ENCODE measurements at places on chromosomes 4 and X. TPM values are rescaled to one million over a fixed set of nuclear protein-coding genes. Genes with fewer than 3 reads are reported as not detected.

The PAGE2 gene
- polyA plus RNA-seq: not detected

The CDX4 gene
- polyA plus RNA-seq: not detected

The UGT2B15 gene
- not detected for polyA plus RNA-seq

The KIAA0232 gene
- 55.9 TPM for polyA plus RNA-seq

The HSFX4 gene
- not detected for polyA plus RNA-seq

The CRLF2 gene
- polyA plus RNA-seq: not detected

The EIF2S3 gene
- polyA plus RNA-seq: 93.9 TPM

The HTRA3 gene
- polyA plus RNA-seq: not detected

The EFHC2 gene
- polyA plus RNA-seq: 0.22 TPM

The SUPT20HL2 gene
- not detected for polyA plus RNA-seq

The ZNF157 gene
- polyA plus RNA-seq: 3.5 TPM

The SERTM2 gene
- not detected for polyA plus RNA-seq

The SMR3B gene
- not detected for polyA plus RNA-seq

The SYTL5 gene
- polyA plus RNA-seq: 1.0 TPM

The PCDH7 gene
- 12.6 TPM for polyA plus RNA-seq

The IL2RG gene
- not detected for polyA plus RNA-seq

The CXCL1 gene
- polyA plus RNA-seq: not detected

The RNF113A gene
- polyA plus RNA-seq: 27.2 TPM

The TMEM156 gene
- polyA plus RNA-seq: not detected

The SMIM10L2A gene
- 4.7 TPM for polyA plus RNA-seq

The C1QTNF7 gene
- not detected for polyA plus RNA-seq

The PAGE2B gene
- not detected for polyA plus RNA-seq

The MAGEB3 gene
- not detected for polyA plus RNA-seq

The GPRASP2 gene
- polyA plus RNA-seq: 96.4 TPM

The BBS12 gene
- 3.7 TPM for polyA plus RNA-seq

The HELT gene
- polyA plus RNA-seq: not detected

The GABRB1 gene
- polyA plus RNA-seq: 3.3 TPM

The ARHGAP6 gene
- polyA plus RNA-seq: 0.40 TPM

The SCRG1 gene
- polyA plus RNA-seq: 0.64 TPM

The NALF2 gene
- polyA plus RNA-seq: 5.4 TPM

The CFAP99 gene
- not detected for polyA plus RNA-seq

The MAGEC3 gene
- polyA plus RNA-seq: 2.3 TPM

The EDA2R gene
- polyA plus RNA-seq: 6.1 TPM

The TCEAL7 gene
- 193 TPM for polyA plus RNA-seq

The NAP1L3 gene
- polyA plus RNA-seq: 243 TPM

The FGFBP2 gene
- polyA plus RNA-seq: not detected

The PSMD10 gene
- 212 TPM for polyA plus RNA-seq

The RHOH gene
- not detected for polyA plus RNA-seq

The NEUROG2 gene
- polyA plus RNA-seq: 0.58 TPM

The NAP1L2 gene
- polyA plus RNA-seq: 54.4 TPM
